ENCODE measurements at places on chromosomes 13 and 19.
A peak's percentile ranks its signal among the peaks of the same experiment; 100 is the strongest.

DNA sequence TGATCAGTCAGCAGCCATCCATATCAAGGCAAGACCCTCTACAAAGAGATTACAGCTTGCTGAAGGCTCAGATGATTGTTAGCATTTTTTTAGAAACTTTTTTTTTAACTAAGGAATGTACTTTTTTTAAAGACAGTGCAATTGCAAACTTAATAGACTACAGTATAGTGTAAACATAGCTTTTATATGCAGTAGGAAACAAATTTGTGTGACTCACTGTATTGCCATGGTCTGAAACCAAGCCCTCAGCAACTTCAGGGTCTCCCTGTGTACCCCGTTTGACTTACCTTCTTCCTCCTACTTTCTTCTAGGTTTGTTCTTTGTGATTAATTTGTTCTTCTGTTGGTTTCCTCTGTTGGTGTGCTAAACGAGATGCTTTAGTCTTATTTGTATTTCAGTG, 93.0 kb upstream of the TEX29 start:
- DNase-seq: no peak

- no peak for DNase-seq
Measured at GRCh38 chr19:47002106-47002766, 17.4 kb upstream of the NPAS1 start.

DNA sequence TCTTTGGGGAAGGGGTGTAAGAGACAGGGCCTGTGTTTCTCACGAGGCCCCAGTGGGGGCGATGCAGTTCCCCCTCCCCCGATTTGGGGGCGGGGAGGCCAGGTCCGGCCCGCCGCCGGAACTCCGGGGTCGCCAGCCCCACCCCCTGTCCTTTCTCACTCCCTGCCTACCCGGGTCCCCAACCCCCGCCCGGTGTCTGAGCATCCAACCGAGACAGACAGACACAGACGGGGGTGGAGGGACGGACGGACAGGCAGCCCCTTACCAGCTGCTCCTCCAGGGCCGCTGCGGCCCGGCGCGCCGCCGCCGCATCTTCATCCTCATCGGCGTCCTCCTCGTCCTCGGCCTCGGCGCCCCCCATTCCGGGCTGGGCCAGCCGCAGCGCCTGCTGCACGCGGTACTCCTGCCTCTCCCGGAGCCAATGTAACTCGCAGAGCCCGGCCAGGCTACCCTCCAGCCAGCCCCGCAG, 397 bp downstream of the DACT3 start:
- DNase-seq: no peak

- DNase-seq: peak; percentile 96
Measured at GRCh38 chr19:1239796-1240737, 1.5 kb upstream of the ATP5F1D start.

- no peak for DNase-seq
Measured at GRCh38 chr19:12137221-12137940, 2.8 kb downstream of the ZNF20 start.

GRCh38 chr19:58511353-58512208, at the start of gene SLC27A5:
Gene SLC27A5 (minus strand): TSS chr19:58511992. CDS start chr19:58511955, 37 bp downstream.
- no peak for DNase-seq

- DNase-seq: no peak
Measured at GRCh38 chr19:1779574-1779973, 26.3 kb downstream of the ONECUT3 start.

DNA sequence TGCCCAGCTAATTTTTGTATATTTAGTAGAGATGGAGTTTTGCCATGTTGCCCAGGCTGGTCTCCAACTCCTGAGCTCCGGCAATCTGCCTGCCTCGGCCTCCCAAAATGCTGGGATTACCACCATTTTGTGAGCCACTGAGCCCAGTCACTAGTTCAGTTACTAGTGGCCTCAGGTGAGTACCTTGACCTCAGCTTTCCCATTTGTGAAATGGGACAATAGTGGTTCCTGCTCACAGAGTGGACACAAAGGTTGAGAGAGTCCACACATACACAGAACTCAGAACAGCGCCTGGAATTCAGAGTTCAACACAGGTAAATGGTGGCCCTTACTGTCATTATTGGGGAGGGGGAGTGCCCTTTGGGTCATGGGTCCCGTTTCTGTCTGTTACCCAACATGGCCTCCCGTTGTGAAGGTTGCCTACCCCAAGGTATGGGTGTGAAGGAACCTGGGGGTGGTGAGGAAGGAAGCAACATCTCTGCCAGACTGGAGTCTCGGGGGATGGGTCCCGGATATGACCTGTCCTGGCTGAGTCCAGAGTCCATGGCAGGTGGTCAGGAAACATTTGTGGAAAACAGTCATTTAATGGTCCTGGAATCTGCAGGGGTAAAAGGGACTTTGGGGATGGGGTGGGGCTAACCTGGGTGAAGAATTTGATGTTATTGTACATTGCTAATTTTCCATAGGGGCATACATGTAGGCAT, 11.7 kb upstream of the IRGC start:
- no peak for DNase-seq

GRCh38 chr13:41064493-41064892, 3.2 kb downstream of the WBP4 start:
- DNase-seq: no peak

DNA sequence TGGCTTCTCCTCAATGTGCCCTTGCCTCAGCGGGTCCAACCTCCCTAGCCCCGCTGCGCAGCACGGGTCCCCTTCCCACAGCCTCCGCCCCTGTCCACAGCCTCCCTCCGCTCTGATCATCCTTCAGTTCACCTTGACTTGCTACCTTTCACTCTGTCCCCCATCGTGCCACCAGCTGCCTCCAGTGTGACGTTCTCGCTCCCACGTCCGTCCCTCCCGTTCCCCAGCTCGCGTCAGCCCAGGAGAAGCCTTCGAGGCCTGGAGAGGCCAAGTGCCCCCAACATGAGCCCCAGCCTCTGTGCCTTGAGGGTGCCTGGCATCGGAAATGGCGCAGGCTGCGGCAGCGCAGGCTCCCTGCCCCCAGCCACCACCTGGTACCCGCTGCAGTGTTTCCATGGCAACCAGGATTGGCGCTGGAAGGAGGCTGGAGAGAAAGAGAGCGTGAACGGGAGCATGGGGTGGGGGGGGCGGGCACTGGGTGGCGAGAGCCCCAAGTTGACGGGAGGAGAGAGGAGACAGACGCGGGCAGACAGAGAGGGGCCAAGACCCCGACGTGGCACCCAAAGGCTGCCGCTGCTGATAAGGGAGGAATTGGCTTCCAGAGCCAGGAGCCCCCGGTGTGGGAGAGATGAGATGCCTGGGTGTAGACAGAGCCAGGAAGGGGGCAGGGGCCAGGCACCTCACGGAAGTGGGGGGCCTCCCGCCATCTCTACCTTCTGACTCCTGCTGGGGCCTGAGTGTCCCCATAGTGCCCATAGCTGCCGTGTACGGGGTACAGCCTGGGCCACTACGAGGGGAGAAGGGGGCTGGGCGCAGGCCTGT, 844 bp upstream of the ASPDH start:
- no peak for DNase-seq

DNA sequence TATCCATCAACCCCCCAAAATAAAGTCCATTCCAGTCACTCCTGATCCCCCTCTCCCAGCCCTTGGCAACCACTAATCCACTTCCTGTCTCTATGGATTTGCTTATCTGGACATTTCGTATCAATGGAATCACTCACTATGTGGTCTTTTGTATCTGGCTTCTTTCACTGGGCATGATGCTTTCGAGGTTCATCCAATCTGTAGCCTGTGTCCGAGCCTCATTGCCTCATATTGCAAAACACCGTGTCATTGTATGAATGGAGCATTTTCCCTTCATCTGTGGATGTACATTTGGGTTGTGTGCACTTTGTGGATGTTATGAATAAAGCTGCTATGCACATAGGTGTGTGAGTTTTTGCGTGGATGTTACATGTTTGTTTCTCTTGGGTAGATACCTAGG, 1.4 kb upstream of the FZR1 start:
- DNase-seq: no peak

DNA sequence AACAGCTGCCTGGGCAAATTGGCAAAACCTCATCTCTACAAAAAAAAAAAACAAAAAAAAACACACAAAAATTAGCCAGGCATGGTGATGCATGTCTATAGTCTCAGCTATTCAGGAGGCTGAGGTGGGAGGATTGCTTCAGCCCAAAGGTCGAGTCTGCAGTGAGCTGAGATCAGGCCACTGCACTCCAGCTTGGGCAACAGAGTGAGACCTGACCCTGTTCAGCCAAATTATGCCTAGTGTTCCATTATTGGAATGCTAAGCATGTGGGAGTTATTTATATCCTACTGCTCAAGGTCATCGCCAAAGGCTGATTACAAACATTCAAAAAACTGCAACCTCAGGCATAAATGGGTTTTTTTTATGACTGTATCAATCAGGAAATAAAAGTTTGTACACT, 1251.0 kb upstream of the PCDH9 start:
- DNase-seq: no peak

DNA sequence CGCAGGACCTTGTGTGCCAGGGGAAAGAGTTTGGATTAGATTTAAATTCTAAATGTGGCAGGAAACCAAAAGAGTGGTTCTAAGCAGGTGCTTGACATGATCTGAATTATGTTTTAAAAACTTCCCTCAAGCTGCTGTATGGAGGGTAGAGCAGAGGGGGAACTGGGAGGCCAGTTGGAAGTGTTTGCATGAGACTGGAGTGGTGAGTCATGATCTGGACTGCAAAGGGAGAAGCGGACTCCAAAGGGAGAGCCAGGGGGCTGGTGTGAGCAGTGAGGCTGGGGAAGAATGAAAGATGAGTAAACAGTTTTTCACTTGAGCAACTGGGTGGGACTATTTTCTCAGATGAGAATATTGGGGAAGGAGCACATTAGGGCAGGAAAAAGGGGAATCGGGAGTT, 206.1 kb downstream of the DNAJC15 start:
- no peak for DNase-seq
